ENCODE measurements at places on chromosomes 2 and 18.

- no peaks in the 10 kb centered on the region for H3K4me1 ChIP-seq
- H3K27me3 ChIP-seq: no peaks in the 10 kb centered on the region
- H3K27ac ChIP-seq: no peak overlapping the region
- no peak overlapping the region for H3K4me3 ChIP-seq
- H3K36me3 ChIP-seq: no peaks in the 10 kb centered on the region
- no peak for DNase-seq
Measured at GRCh38 chr2:205860885-205861284, 178.6 kb downstream of the NRP2 start.

- peaks cover 16% of the 10 kb centered on the region for H3K4me1 ChIP-seq
- H3K27me3 ChIP-seq: no peaks in the 10 kb centered on the region
- H3K27ac ChIP-seq: no peak overlapping the region
- no peak for DNase-seq
- H3K36me3 ChIP-seq: no peaks in the 10 kb centered on the region
Measured at GRCh38 chr2:176732780-176733179, 463.5 kb downstream of the MTX2 start.

DNA sequence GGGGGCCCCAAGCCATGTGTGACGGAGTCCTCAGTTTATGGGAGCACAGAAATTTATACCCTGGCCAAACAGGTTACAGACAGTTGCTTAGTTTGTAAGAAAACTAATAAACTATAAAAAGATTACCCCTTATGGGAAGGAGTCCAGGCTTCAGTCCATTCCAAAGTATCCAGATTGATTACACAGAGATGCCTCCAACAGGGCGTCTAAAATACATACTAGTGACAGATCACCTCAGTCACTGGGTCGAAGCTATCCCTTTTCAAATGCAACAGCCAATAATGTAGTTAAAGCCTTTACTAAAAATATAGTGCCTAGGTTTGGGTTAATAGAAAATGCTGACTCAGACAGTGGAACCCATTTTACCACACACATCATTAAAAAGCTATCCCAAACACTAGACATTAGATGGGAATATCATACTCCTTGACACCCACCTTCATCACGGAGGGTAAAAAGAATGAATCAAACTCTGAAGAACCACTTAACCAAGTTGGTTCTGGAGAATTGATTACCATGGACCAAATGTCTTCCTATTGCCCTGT, 10.7 kb downstream of the PRPF40A start:
- no peaks in the 10 kb centered on the region for H3K36me3 ChIP-seq
- H3K4me3 ChIP-seq: no peak overlapping the region
- H3K27me3 ChIP-seq: no peaks in the 10 kb centered on the region
- no peaks in the 10 kb centered on the region for H3K4me1 ChIP-seq

GRCh38 chr2:202910698-202911097, 775 bp downstream of the WDR12 start:
- no peak overlapping the region for H3K4me3 ChIP-seq
- no peaks in the 10 kb centered on the region for H3K36me3 ChIP-seq
- H3K27me3 ChIP-seq: no peaks in the 10 kb centered on the region
- DNase-seq: no peak

DNA sequence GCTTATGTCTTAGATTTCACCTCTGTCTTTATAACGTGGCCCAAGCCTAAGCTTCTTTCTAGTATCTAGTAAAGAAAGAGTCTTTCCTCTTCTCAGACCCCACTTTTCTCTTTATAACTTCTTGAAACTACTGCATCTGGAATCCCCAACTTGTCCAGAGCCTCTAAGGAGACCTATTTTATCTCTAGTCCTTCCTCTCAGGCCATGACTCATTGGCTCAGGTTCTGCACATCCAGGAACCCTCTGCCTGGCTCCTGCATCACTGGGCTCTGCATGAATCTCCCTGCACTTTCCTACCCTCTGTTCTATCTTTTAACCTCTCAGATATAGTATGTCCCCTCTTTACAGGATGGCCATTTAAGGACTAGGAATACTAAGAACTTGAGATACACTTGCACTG, 124.7 kb downstream of the DNAH6 start:
- no peak for DNase-seq
- H3K4me3 ChIP-seq: no peak overlapping the region
- no peaks in the 10 kb centered on the region for H3K4me1 ChIP-seq
- no peaks in the 10 kb centered on the region for H3K36me3 ChIP-seq
- H3K27me3 ChIP-seq: no peaks in the 10 kb centered on the region

GRCh38 chr2:197706839-197707207, 1.7 kb downstream of the MARS2 start:
- H3K36me3 ChIP-seq: no peaks in the 10 kb centered on the region
- H3K27me3 ChIP-seq: no peaks in the 10 kb centered on the region
- no peak overlapping the region for H3K27ac ChIP-seq

GRCh38 chr18:62183578-62184195, 3.2 kb downstream of the PIGN start:
- peak; percentile 16 for DNase-seq
- H3K27ac ChIP-seq: no peak overlapping the region
- peaks cover 11% of the 10 kb centered on the region for H3K4me1 ChIP-seq

- no peak for DNase-seq
- H3K27me3 ChIP-seq: no peaks in the 10 kb centered on the region
- no peaks in the 10 kb centered on the region for H3K36me3 ChIP-seq
- no peaks in the 10 kb centered on the region for H3K4me1 ChIP-seq
- H3K27ac ChIP-seq: no peak overlapping the region
- H3K4me3 ChIP-seq: no peak overlapping the region
Measured at GRCh38 chr2:173151671-173152401, 76.2 kb downstream of the MAP3K20 start.

GRCh38 chr18:24342347-24342746, 55.3 kb downstream of the OSBPL1A start:
- H3K27ac ChIP-seq: no peak overlapping the region
- H3K36me3 ChIP-seq: no peaks in the 10 kb centered on the region
- no peak for DNase-seq
- no peaks in the 10 kb centered on the region for H3K4me1 ChIP-seq
- H3K27me3 ChIP-seq: no peaks in the 10 kb centered on the region

GRCh38 chr2:179253226-179253625, 11.4 kb downstream of the SESTD1 start:
- no peak overlapping the region for H3K27ac ChIP-seq
- H3K27me3 ChIP-seq: no peaks in the 10 kb centered on the region
- no peak for DNase-seq

DNA sequence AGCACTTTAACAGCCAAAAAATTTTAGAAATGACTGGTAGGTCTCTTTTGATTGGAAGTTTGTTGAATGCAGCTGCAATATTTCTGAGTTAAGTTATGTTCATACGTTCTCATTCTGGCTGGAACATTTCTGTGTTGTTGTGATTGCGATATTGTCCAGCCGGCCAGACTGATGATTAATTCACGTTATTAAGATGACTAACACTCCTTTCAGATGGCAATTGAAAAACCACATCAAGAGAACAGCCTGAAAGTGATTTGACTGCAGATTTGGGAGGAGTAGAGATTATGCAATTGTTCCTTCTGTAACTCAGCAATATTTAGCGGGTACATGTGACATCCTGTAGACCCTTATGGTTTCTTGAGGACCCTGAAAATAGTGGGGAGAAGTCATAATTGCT, 133.7 kb downstream of the FBXO15 start:
- H3K36me3 ChIP-seq: no peaks in the 10 kb centered on the region
- no peak for DNase-seq
- H3K4me3 ChIP-seq: no peak overlapping the region
- no peaks in the 10 kb centered on the region for H3K4me1 ChIP-seq
- no peaks in the 10 kb centered on the region for H3K27me3 ChIP-seq
- no peak overlapping the region for H3K27ac ChIP-seq

GRCh38 chr2:204982303-204982702, 437.0 kb downstream of the PARD3B start:
- H3K4me1 ChIP-seq: peaks cover 13% of the 10 kb centered on the region
- no peak overlapping the region for H3K27ac ChIP-seq
- H3K27me3 ChIP-seq: no peaks in the 10 kb centered on the region
- DNase-seq: no peak

GRCh38 chr2:108635630-108636354, 83.5 kb upstream of the RANBP2 start:
- H3K4me1 ChIP-seq: peaks cover 80% of the 10 kb centered on the region
- no peak overlapping the region for H3K4me3 ChIP-seq
- H3K36me3 ChIP-seq: no peaks in the 10 kb centered on the region
- no peak for DNase-seq

GRCh38 chr2:44143701-44144100, 25.0 kb upstream of the PPM1B start:
- DNase-seq: no peak
- no peaks in the 10 kb centered on the region for H3K36me3 ChIP-seq
- H3K4me3 ChIP-seq: no peak overlapping the region
- no peaks in the 10 kb centered on the region for H3K27me3 ChIP-seq
- no peaks in the 10 kb centered on the region for H3K4me1 ChIP-seq

DNA sequence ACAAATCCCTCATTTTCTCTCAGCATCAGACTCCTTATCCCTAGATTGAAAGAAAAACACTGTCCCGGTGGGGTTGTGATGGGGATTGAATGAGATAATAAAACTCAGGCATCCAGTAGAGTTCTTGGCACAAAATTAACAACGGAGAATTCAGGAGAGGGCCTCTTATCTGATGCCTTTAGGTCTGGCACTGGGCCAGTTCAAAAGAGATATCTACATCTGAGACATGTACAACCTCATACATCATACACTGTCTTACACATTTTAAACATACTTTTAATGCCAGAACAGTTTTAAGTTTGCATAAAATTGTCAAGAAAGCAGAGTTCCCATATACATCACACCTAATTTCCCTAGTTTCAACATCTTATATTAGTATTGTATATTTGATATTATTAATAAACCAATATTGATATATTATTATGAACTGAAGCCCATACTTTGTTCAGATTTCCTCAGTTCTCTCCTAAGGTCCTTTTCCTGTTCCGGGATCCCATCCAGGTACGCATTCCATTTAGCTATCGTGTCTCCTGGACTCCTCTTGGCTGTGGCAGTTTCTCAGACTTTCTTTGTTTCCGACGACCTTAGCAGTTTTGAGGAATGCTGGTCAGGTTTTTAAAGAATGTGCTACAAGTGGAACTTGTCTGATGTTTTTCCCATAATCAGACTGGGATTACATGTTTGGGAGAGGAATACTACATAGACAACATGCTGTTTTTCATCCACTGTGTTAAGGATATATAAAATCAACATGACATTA, 27.8 kb downstream of the NXPH2 start:
- no peaks in the 10 kb centered on the region for H3K27me3 ChIP-seq
- no peaks in the 10 kb centered on the region for H3K4me1 ChIP-seq
- no peak overlapping the region for H3K27ac ChIP-seq
- no peaks in the 10 kb centered on the region for H3K36me3 ChIP-seq
- H3K4me3 ChIP-seq: no peak overlapping the region

DNA sequence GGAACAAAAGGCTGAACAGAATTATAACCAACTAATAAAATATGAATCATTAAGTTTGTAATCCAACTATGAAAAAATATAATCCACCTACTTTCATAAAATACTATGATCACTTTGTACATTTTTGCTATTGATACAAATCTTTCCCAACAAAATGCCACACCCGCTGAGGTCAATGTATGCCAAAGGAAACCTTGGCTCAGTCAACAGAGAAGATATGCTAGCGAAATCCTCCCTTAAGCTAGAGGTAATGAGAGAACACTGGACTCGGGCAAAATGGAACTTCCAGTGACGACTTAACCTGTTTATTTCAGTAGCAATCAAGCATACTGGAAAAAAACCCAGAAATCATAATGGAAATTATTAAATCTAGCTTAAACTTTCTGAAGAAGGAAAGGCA, 81.5 kb downstream of the NOL10 start:
- peaks cover 4% of the 10 kb centered on the region for H3K4me1 ChIP-seq
- no peak overlapping the region for H3K4me3 ChIP-seq
- no peaks in the 10 kb centered on the region for H3K27me3 ChIP-seq
- H3K36me3 ChIP-seq: no peaks in the 10 kb centered on the region

- H3K27me3 ChIP-seq: no peaks in the 10 kb centered on the region
- H3K36me3 ChIP-seq: no peaks in the 10 kb centered on the region
- no peak for DNase-seq
Measured at GRCh38 chr2:183284606-183285005, 160.4 kb downstream of the NUP35 start.

DNA sequence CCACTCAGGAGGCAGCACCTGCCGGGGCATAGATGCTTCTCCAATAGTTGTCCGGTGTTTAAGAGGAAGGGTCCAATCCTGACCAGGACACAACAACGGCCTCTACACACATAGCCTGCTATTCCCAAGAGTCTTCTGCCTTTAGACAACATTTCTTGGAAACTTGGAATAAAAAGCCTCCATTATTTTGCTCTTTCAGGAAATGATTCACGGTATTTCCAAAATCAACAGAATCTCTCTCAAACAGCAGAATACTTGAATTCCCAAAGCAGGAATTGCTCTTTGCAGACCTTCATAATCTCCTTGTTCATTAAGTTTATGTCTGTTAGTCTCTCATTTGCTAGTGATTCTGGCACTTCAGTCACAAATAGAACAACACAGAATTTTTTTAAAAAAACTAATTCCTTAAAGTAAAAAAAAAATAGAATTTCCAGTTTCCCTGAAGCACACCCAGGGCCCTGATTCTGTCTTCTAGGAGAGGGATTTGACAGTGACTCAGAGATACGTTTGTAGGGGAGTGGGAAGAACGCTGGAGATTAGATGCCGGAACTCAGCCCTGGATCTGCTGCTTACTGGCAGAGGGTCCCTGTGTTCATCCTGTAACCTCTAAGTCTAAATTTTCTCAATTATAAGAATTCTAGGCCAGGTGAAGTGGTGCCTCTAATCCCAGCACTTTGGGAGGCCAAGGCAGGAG, 74.7 kb downstream of the NAB1 start:
- no peaks in the 10 kb centered on the region for H3K36me3 ChIP-seq
- peaks cover 14% of the 10 kb centered on the region for H3K4me1 ChIP-seq
- H3K27me3 ChIP-seq: no peaks in the 10 kb centered on the region
- H3K27ac ChIP-seq: no peak overlapping the region
- no peak overlapping the region for H3K4me3 ChIP-seq

- H3K27me3 ChIP-seq: no peaks in the 10 kb centered on the region
- no peak overlapping the region for H3K4me3 ChIP-seq
- H3K4me1 ChIP-seq: no peaks in the 10 kb centered on the region
- no peak for DNase-seq
- H3K36me3 ChIP-seq: no peaks in the 10 kb centered on the region
Measured at GRCh38 chr2:68519236-68519635, 51.9 kb downstream of the APLF start.

- H3K4me3 ChIP-seq: no peak overlapping the region
- H3K27ac ChIP-seq: no peak overlapping the region
- no peaks in the 10 kb centered on the region for H3K27me3 ChIP-seq
- H3K4me1 ChIP-seq: no peaks in the 10 kb centered on the region
- DNase-seq: no peak
- H3K36me3 ChIP-seq: no peaks in the 10 kb centered on the region
Measured at GRCh38 chr18:8091035-8091434, 518.2 kb upstream of the RAB12 start.
